ENCODE measurements at places on chromosomes 3 and 15.

GRCh38 chr3:106347350-106347749 is 478.5 kb upstream of the CBLB start:
- DNase-seq = no peak

GRCh38 chr15:57216288-57216687 is 160.0 kb upstream of the CGNL1 start:
- peak; percentile 33 for DNase-seq

- DNase-seq = peak; percentile 83
Observed at GRCh38 chr15:41493205-41493901, at the start of gene ITPKA. Gene ITPKA, plus strand, starts transcription at chr15:41493874. Its CDS starts 54 bp downstream, at chr15:41493928.

GRCh38 chr15:57510647-57511046 is 81.1 kb upstream of the MYZAP start:
- DNase-seq = no peak

GRCh38 chr15:52673734-52674133 is 5.5 kb downstream of the ATOSA start:
- DNase-seq = no peak

DNA sequence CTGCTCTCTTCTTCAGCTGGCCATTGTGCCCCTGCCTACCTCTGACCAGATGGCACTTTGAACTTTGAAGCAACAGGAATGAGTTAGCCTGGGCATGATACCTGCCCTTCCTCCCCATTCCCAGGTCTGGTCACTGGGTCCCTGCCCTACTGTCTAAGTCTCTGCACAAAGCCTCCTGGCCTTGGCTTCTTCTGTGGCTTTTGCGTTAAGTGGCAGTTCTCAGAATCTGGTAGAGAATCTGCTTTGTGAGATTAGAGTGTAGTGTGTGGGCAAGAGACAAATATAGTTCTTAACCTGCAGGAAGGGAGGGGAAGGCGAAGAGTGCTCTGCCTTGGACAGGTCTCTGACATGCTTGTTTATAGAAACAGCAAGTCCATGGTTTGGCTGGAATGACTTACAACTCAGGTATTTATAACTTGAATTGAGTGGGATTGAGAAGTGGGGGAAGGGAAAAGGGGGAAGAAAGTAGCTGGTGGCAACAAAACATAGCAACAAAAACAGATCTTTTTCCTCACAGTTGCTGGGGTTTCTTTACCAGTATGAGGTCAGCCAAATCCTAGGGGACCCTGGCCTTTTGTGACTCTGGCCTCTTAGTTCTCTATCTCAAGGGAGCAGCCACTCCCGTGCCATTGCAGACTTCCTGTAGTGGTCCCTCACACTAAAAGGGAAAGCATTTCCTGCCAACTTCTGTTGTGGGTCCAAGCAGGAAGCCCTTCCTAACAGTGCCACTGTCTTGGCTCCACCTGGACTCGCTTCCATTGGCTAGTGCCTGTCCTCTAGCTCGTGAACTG is 16.7 kb downstream of the MAPKBP1 start:
- peak; percentile 51 for DNase-seq

GRCh38 chr15:61474796-61475195 is 245.7 kb upstream of the RORA start:
- no peak for DNase-seq

DNA sequence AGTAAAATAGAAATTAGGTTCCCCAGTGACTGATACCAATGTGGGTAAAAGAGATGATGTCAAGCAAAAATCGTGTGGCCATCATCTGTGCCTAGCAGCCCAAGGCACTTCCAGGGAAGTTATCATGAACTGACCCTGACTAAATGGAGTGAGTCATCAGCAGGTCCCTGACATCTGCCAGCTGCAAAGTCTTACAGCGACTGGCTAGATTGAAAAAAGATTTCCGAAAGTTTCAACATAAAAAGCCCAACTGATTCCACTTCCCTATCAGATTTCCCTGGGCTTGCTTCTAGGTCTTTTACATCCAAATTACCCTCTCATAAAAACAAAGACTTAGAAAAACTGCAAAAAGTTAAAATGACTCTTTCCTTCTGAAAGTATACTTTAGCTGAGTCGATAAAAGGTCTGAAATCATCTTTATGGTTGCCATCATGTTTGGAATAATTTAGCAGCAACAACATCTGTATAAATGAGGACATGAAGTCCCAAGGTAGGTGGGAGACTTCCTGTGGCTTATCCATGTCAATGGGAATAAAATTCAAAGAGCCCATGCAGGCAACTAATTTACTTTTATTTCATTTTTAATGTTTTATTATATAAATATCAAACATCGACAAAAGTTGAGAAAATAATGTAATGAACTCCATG is 342.8 kb downstream of the ERC2 start:
- DNase-seq = peak; percentile 70

DNA sequence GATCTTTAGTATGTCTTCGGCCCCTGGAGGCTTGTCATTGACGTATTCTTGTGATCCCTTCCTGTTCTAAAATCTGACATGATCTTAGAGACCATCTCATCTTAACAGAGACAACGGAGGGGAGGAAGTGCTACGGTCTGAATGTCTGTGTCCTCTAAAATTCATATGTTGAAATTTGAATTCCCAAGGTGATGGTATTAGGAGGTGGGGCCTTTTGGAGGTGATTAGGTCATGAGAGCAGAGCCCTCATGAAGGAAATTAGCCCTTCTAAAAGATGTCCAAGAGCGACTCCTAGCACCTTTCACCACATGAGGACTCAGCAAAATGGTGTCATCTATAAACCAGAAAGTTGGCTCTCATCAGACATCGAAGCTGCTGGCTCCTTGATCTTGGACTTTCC is 233.2 kb upstream of the CMC1 start:
- no peak for DNase-seq

DNA sequence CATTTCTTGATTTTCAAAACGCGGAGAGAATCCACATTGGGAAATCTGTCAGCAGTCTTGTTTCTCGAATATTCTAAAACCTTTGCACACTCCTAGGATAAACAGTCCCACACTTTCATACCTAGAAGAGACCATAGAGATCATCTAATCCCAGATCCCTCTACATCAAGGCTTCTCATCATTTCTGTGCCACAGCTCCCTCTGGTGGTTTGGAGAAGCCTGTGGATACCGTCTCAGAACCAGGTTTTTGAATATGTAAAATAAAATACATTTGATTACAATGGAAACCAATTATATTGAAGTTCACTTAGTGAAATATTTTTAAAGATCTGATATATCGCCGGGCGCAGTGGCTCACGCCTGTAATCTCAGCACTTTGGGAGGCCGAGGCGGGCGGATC is 211.9 kb upstream of the GOLGA6L4 start:
- no peak for DNase-seq

- DNase-seq = no peak
Observed at GRCh38 chr3:193787496-193787870, 194.5 kb downstream of the OPA1 start.

DNA sequence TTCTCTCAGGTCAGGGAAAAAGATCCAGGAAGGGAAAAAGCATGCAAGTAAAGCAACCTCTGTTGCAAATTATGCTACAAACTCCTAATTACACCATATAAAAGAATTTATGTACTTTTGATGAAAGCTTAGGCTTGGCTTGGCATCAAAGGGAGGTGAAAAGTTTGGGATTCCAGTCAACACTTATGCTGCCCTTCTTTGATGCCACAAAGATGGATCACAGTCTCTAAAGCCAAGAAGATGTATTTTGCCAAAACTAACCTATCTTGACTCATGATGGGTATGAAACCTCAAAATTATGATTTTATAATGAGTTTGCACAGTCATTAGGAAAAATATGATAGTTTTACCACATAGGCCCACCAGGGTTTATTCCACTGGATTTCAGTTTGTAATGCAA is 101.0 kb upstream of the CCDC80 start:
- DNase-seq = no peak

Measured in AG20443 (cell line).